Renal cortical epithelial cell (primary cell): ENCODE measurements at places on chromosomes 7 and 10. TPM values are rescaled to one million over a fixed set of nuclear protein-coding genes. Genes with fewer than 3 reads are reported as not detected.
A peak's percentile ranks its signal among the peaks of the same experiment; 100 is the strongest.

The ST8SIA6 gene
- 0.17 and 0.20 TPM in 2 replicates for total RNA-seq

The AQP1 gene
- total RNA-seq: 4.4 and 33.0 TPM in 2 replicates

The MBL2 gene
- not detected in 2 replicates for total RNA-seq

The ZNF775 gene
- 4.7 and 5.0 TPM in 2 replicates for total RNA-seq

The C10orf53 gene
- total RNA-seq: not detected in 2 replicates

The TMEM130 gene
- 0.60 TPM in 1 of 2 replicates, not detected in the other for total RNA-seq

The ZDHHC16 gene
- 30.2 and 39.2 TPM in 2 replicates for total RNA-seq

- DNase-seq: no peak
Observed at GRCh38 chr7:135389971-135390370, 119.9 kb downstream of the CNOT4 start.

DNA sequence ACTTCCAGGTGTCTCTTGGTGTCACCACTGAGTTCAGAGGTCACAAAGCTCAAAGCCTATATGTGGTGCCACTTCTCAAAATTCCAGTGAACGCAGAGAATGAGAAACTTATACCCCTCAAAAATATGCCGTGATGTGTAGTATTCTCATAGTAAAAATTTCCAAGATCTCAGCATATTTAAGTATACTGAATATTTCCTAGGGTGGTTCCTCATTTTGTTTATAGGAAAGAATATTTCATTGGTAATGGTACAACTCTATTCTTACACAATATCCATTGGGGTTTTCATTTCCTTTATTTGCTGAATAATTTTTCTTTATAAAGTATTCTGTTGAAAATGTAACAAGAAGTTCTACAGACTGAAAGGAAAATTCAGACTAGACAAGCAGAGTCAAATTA is 58.9 kb upstream of the ADO start:
- no peak for DNase-seq

GRCh38 chr7:109844362-109844761 is 1246.6 kb upstream of the LRRN3 start:
- DNase-seq: peak; percentile 46

- peak; percentile 83 for DNase-seq
Observed at GRCh38 chr7:44867073-44867995, 18.0 kb downstream of the PURB start.

DNA sequence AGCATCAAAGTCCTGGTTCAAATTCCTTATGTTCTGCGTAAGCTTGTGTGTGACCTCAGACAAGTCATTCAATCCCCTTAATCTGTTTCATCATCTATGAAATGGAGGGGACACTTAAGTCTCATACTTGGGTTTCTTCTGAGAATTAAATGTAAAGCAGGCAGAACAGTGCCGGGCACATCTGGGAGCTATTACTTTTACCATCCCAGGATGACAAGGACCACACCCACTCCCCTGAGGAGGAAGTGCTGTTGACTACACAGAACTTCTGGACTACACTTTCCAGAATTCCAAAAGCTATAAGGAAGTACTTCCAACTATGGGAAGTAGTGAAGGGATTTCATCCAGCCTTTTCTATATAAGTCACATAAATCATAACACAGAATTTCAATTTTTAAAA is 294.9 kb downstream of the IPMK start:
- DNase-seq: no peak

DNA sequence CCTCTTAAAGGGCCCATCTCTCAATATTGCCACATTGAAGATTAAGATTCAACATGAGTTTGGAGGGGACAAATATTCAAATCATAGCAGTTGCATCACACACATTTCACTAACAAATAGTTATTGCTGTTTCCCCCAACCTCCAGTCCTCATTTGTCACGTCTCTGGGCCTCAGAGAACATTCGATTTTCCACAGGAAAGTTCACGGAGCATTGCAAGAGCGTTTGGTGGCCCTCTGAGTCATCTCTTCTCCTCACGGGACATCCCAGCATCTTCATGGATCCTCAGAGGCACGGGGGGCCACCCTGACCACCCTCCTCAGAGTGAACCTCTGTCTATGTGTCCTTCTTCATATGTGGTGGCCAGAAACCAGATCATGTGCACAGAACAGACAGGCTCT is 50.3 kb upstream of the CHST15 start:
- no peak for DNase-seq

- DNase-seq: no peak
Observed at GRCh38 chr10:12241810-12242529, 46.0 kb downstream of the CDC123 start.

DNA sequence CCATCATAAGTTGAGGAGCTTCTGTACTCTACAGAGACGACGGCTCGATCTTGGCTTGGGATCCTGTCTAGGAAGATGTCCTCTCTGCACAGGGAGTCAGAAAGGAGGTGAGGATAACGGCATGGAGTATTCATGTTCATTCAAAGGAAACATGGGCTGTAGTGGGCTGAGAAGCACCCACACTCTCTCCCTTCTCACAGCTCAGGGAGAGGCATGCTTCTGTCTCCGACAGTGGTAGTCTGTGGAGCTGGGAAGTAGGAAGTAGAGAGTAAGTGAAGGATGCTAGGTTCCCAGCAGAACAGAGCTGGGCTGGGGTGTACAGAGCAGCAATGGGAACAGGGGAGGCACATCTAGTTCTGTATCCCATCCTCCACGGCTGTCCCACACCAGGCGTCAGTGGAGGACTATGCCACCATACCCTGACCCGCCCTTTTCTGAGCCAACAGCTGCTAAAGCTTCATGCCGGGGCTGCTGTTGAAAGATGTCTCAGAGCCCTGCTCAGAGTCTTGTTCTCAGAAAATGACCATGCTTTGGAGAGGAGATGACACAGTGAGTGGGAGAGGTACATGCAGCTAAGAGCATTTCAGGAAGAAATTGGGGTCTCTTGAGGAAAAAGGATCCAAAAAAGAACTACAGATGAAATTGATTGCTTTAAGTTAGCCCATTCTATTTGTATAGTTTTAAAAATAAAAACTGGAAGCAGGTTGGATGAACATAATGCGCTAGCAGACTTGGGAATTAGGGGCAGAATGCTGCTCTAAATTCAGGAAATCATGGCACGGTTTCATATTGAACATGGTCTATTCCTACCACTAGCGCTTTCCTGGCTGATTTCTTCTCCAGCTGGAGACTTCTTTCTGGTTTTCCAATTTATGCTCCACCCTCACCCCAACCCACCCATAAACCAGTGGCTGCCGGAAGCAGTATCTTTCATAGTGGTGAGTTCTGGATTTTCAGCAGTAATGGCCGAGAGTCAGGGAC is 138.6 kb downstream of the CHN2 start:
- DNase-seq: no peak

DNA sequence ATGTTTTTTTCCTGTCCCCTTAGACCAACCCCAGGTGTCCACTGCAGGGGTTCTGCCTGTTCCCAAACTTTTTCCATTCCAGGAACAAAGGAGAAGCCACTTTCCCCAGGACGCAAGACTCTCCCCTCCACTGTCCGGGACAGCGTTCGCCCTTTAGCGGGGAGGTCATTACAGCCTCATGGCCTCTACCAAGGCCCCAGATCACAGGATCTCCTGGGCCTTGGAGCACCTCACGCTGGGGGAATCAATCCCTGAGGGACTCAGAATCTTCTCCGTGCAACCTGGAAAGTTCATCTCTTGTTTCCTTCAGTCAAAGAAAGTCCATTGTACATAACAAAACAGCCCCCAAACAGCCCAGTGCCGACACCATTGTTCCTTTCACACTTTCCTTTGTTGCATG is 41.2 kb downstream of the MKI67 start:
- DNase-seq: no peak

- DNase-seq: peak; percentile 70
Observed at GRCh38 chr10:118139321-118139720, 92.6 kb upstream of the RAB11FIP2 start.

DNA sequence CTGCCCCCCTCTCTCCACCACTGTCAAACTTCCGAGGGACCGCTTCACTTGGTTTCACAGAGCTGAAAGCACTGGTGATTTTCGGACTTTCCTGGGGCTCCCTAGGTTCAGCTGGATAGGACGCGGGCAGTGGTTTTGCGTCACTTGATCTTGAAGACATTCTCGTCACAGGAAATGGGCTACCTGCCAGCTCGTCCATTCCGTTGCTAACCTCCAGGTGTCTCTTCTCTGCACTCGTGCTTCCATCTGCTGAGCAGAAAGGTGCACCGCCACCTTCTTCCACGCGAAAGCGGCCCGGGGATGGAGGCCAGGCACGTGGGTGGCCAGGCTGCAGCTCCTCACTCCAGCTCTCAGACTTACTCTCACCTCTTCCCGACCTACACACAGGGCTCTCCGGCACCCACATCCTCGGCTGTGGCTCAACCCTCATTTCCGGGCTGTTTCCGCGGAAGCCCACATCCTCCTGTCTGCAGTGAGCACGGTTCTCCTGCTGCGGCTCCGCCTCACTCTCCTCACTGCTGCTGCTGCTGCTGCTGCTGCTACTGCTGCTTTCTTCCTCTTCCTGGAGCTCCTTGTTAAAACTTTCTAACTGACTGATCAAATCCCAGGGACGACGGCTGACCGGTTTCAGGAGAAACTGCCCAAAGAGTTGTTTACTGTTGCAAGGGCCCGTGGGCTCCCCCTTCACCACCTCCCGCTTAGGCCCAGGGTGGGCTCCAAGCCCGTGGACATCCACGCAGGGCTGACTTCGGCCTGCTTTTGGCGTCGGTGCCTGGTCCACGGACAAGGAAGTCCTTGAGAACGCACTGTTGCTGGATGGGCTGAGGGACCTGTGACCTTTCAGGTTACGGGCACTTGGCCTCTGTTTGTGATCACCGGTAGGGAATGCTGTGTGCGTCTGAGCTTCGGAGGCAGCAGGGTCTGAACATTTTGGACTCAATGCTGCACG is 32.1 kb downstream of the JCAD start:
- peak; percentile 53 for DNase-seq

- DNase-seq: no peak
Observed at GRCh38 chr7:27156916-27157701, 634 bp upstream of the HOXA7 start.

DNA sequence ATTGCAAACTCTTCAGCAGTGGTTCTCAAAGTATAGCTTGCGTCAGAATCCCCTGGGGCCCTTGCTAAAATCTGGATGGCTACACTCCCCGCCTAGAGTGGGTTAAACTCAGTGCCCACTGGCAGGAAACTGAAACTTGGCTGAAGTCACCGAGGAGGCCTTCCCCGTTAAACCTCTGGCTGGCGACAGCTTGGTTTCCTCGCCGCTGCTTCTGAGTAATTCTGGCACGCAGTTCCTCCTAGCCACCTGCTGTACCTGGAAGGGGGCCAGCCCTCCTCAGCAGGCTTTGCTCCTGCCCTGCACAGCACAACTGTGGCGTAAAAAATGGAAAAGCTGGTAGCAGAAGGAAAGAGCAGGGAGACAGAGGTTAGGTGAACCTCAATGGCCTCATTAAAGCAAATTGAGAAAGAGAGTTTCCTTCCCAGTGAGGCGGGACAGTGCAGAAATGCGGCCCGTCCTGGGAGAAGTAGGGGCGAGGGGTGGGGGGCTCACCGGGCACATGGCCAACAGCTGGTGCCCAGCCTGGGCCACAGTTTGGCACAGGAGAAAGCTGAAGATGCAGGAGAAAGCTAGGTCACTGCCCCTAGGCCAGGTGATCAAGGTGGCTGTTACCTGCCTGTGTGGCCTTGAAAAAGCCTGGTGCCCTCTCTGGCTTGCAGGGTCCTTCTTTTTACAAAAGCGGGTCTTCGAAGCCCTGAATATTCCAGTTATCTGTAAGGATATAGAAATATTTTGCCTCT is 46.6 kb downstream of the ALOX5 start:
- peak; percentile 79 for DNase-seq

DNA sequence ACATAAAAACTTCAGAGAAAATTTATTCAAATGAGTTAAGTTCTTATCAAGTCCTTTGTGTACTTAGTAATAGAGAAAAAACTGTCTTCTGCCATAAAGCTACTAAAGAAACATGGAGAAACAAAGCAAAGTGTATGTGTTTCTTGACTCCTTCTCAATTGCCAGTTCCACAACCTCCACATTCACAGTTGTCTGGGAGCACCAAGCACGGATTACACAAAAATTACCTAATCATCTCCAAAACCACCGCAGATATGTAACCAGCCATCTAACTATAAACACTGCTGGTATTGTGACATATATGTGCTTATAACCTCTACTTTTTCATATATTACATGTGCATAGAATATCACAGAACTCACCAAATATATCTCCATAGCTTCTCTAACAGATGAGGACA is 23.1 kb downstream of the MAGI2 start:
- no peak for DNase-seq

DNA sequence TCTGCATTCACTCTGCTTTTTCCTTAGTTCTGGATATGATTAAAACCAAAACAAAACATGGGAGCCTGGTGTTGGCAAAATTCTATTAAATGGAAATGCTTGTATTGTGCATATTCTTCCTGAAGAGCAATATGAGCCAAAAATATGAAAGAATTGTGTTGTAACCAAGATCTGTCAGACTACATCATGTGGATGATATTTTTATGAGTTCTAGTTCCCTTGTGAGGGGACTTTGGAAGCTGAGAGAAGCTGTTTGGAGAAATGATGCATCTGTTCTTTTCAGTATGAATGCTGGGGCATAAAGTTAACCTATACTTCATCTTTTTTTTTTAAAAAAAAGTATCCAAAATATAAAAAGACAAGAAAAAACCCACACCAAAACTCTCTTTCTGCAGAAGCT is 782.7 kb downstream of the ANKRD7 start:
- DNase-seq: no peak

DNA sequence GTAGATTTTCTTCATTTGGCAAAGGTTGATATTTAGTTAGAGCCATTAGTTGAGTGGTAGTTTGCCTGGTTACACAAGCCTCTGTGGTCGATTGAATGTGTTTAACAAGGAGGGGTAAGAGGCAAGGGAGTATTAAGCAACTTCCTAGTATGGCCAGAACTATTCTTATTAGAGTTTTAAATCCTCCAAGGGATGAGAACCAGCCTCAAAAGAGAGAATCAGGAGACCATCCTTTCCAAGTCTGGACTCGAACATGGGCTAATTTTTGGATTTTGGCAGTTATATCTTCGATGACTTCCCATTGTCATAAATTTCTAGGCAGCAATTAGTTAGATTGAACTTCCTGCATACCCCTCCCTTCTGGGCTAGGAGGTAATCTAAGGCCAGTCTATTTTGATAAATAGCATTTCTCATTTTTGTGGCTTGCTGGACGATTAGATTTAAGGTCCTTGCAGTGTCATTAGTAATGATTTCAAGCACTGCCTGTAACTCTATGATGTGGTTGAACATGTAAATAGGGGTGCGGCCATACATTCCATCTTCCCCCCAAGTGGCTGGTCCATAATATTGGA is 219.5 kb upstream of the KCND2 start:
- peak; percentile 85 for DNase-seq

DNA sequence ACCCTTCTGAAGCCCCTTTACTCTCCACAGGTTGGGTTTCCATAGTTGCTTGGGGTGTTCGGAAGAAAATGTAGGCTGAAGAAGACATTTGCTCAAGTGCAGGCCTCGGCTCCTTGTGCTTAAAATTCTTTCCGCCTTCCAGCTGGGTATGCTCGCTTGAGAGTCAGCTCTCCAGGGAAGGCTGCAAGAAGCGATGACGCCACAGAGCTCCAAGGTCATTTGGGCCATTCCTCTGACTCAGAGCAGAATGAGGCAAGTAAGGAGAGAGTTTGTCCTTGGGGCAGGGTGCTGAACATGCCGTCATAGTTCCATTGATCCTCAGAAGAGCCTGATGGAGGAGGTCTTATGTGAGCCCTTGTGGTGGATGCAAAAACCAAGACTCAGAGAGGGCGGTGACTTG is 27.4 kb upstream of the HSPA12A start:
- no peak for DNase-seq

GRCh38 chr7:79241288-79242060 is 212.0 kb downstream of the MAGI2 start:
- peak; percentile 79 for DNase-seq
